ENCODE measurements at places on chromosomes 12 and 14.

DNA sequence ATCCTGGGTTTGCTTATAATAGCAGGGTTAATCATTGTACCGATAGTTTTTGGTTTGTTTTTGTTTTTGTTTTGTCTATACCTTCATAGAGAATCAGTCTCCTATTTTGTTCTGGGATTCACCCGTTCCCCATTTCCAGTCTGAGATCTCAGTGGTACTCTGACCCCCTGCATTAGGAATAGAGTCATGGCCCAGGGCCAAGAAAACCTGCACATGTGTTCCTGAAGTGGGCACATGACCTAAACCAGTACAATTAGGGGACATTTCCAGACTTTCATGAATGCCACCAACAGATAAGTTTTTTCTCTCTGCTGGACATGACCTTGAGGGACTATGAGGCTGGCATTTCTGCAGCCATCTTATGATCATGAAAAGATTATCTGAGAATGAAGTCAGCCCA lies 52.5 kb downstream of the MRPL42 start:
- no peak for DNase-seq

DNA sequence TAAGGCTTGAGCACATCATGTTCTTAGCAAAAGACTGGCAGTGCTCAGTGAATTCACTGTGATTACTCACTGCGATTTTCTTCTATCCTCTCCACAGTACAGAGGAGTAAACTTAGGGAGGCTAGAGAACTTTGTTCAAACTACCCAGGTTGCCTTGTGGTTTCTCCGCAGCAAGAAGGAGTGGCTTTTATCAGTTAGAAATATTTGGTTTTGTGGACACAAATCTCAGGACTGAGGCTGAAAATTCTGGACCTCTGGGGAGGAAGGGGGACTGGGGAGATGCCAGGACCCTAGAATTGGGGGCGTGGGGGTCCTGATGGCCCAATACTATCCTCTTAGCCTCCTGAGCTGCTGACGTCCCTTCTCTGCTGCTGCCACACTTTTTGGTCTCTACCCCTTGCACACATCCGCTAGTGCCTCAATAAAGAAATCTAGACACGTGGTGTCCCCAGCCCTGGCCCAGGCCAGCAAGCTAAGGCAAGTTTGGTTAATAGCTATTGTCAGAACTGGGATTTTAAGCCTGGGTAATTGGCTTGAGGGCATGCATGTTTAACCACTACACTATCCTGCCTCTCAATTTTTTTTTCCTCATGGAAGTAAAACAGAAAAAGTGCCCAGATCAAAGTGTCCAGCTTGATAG lies 842 bp downstream of the OAS2 start:
- DNase-seq: no peak

GRCh38 chr14:58243790-58244555 lies 670 bp upstream of the PSMA3 start:
- DNase-seq: peak; percentile 30

DNA sequence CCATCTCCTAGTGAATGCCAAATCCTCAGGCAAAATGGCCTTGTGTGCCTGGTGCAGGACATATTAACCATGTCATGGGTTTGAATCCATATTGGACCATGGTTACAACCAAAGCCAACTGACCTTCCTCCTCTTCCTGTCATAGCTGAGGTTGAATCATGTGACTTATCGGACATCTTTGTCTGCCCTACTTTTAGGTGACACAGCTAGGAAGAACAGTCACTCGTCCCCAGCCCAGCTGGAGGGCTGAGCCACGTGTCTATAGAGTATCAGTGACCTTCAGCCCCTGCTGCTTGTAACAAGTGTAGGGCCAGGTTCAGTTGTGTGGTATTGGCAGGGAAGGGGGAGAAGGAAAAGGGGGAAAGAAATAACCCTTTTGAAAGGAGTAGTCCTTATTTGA lies 225.2 kb downstream of the KTN1 start:
- DNase-seq: no peak

- DNase-seq: no peak
Observed at GRCh38 chr12:6396031-6396430, 12.1 kb downstream of the LTBR start.

- DNase-seq: no peak
Observed at GRCh38 chr12:5612556-5613410, 180.9 kb downstream of the NTF3 start.

DNA sequence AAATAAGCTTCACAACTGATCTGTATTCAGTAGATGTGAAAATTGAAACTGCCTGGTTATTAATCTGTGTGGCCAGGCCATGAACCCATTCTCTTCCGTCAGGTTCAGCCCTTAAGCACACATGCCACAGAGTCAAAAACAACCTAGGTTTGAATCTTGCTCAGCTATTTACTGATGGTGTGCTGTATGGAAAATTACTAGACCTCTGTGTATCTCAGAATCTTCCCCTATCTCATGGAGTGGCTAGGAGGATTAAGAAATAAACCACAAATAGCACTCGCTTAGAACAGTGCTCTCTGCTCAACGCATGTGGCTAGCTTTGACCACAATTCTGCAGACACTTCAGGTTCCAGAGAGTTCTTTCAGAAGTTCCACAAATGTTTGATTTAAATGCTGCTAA lies 240.7 kb upstream of the PLEKHG7 start:
- no peak for DNase-seq

Data from NCI-H1417 treated with DMSO at 0.1 percent for 48 hours (cell line).